ENCODE measurements at places on chromosomes 6 and 20.

DNA sequence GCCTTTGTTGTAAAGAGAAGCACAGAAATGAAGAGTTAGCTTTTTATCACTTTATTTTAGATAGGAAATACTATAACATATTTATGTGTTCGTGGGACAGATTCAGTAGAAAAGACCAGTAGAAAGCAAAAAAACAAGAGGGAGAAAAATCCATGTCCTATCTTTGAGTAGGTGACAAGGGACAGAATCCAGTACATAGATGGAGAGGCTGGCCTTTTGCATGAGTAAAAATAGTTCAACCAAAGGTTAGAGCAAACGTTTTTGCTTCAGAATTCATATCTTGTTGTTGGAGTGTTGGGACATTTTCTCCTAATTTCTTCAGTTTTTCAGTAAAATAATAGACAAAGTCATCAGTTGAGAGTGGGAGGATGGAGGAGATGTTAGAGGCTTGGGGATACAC, 19.6 kb upstream of the FAM83B start:
- no peak for DNase-seq

GRCh38 chr20:47723322-47723721, 62.0 kb downstream of the SULF2 start:
- DNase-seq, result no peak

DNA sequence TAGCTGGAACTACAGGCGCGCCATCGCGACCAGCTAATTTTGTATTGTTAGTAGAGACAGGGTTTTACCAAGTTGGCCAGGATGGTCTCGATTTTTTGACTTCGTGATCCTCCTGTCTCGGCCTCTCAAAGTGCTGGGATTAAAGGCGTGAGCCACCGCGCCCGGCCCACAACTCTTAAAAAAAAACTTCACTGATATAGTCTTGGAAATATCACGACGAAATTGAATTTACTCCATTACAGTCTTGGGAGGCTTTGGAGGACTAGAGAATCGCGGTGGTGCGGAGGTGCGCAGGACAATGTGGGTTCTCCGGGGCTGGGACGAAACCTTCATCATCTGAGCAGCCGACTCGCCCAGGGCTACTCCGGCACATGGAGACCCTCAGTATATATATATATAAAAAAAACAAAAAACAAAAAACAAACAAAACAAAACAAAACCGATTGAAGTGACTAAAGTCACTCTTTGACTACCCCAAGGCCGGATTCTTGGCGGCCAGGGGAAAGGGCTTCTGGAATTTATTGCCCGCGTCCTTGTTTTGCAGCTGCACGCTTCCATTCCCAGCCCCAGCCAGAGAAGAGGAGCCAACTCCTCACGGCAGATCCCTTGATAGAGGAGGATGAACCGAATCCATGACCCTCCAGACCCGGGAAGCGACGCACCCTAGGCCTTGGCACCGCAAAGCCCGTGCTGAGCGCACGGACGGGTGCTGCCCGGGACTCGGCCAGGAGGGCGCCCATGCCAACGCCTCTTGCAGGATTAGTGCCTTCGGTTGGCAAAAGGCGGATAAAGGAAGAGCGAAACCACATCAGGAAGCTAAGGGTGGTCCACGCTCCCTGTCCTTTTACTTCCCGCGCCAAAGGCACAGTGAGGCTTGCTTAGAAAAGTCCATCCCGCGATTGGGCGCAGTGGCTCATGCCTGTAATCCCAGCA, 1.7 kb upstream of the GCM2 start:
- no peak for DNase-seq

- DNase-seq, result no peak
Measured at GRCh38 chr6:26383624-26384417, 913 bp downstream of the BTN2A2 start.

DNA sequence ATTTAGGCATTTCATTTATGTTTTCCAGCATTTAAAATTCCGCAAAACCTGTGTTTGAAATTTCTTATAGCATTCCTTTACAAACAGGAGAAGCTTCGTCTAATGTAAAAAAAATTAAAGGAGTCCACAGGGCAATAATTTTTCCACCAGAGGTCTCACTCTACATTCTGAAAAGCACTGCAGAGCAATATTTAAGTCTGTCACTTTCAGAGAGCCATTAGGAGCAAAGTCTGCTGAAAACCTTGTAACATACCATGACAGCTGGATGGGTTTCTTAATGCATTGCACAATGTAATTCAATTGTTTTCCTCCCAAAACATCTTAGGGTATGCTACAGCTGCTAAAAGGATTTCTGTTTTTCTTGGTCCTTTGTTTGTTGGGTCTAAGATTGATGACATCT, 18.0 kb downstream of the BAG2 start:
- DNase-seq, result no peak

DNA sequence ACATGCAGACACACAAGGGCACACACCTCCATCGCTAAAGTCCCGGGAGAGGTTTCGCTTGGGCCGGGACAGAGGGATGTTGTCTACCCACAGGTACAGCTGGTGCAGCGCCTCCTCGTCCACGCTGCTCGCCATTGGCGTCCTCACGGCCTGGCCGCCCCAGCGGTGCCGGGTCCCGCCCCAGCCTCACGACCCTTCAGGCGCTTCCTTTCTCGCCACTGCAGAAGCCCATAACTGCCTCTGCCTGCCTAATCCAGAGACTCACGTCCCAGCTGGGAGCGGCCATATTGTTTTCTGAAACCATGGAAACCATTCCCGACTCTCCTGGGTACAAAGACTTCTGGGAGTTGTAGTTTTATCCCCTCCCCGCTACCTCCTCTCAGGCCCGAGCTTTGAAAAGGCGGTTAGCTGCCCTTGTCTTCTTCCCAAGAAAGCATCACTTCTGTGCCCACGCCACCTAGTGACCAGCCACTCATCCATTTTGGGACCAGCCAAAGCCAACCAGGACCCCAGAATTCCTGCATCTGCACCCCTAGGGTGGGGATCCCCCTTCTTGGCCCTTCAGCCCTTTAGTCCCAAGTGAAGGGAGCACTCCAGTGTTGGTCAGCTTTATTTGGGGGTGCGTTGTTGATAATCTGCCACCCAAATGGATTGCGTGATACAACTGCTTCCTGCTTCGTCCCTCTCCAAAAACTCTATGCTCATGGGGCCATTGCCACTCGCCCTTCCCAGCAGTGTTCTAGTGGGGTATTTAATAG, at the start of gene SPEF1:
SPEF1 (minus strand) TSS at position 296 of the 758 bp plus-strand sequence; CDS start at position 135, 161 bp downstream.
- no peak for DNase-seq

DNA sequence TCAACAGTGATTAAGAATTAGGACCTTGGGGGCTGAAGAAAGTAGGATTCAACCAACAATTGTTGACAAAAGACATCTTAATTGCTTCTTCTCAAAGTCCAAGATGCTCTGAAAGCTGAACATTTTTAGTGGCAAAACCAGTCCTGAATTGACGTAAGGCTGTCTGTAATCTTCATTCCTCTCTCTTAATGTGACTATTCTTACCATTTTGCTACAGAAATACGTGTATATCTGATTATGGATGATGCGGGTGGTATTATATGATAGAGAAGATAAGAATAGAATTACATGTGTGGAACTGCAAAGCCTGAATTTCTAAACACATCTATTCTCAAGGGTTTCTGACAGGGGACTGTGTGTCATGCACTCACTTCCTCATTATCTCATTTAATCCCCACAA, 130.3 kb upstream of the SASH1 start:
- DNase-seq, result no peak

DNA sequence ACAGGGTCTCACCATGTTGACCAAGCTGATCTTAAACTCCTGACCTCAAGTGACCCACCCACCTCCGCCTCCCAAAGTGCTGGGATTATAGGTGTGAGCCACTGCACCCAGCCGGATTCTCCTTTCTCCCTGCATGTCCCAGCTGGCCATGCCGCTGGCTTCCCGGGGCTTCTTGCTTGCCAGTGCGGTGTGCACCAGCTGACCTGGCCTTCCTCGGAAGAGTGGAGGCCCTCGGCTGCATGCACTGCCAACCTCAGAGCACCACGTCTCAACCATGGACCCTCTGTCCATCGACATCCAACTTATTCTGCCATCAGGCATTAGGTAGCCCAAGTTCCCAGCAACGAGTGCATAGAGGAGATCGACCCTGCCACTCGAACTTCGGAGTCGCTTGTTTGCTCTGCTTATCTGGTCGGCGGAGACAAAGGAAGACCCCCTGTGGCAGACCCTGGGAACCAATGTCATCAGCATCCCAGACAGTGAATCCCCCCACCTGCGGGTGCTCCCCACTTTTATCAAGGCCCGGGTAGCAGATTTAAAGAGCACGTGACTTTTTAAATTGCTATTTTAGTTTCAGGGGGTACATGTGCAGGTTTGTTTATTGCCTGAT, 307.8 kb downstream of the CDH4 start:
- no peak for DNase-seq

DNA sequence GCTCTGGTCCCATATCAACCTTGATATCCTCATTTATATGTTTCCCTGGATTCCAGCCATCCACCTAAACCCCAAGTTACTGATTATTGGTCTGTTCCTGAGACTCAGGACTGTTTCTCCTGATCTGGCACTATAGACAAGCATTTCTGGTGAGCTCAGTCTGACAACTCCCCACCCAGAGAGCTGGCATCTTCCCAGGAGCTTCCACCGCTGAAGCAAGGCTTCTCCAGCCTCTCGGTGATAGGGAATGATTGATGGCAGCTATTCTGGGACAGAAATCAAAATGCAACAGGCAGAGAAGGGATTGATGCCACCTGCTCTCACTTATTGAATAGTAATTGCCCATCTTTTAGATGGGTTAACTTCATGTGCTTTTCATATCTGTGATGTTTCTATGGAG, 169.7 kb upstream of the GGTLC1 start:
- no peak for DNase-seq

DNA sequence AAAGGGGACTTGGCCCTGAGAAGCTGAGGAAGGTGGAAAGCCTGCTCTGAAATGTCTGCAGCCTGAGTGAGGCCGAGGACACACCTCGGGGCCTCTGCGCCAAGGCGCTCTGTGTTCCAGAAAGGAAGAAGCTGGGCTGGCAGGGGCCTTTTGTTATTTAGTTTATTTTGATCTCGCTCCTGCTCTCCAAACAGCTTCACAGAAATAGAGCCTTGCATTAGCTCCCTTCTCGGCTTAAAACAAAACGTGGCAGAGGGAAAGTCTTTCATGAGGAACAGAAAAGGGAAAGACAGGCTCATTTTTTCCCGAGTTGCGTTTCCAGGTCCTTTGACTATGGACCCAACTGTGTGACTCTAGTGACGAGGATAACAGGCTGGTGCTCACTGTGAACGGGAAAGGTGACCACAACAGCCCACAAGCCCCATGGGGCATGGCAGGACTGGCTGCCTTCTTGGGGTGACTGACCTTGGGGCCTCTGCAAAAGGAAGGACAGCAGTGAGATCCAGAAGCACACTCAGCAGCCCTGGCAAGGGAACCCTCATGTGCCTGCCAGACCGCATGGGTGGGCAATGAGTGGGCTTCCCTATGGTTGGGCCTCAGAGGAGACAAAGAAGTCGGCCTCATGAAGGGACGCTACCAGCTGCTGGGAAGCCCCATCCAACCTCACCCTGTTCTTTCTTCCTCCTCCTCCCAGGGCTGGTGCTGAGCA, 18.7 kb downstream of the LEMD2 start:
- DNase-seq, result no peak

GRCh38 chr20:51510936-51511605, 31.4 kb downstream of the NFATC2 start:
- DNase-seq, result no peak

DNA sequence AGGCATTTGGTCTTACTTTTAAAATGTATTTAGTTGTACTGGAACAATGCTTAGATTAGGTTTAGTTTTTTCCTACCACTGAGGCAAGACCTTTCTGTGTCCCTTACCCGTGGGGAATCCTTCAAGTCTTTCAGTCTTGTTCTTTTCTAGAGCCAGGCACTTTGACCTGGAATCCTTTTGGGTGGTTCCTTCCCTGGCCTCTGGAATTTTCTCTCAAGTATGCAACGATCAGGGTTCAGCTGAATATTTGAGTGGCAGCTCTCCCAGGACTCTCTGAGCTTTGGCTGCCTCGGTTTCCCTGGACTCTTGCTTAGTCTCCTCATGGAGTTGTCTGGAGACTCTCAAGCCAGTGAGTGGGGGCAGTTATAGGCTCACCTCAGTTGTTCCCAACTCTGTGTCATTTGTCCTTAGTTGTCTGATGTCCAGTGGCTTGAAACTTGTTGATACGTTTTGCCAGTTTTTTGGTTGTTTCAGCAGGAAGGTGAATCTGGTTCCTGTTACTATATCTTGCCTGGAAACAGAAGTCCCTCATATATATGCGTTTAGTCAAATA, 118.1 kb downstream of the QKI start:
- DNase-seq, result no peak

DNA sequence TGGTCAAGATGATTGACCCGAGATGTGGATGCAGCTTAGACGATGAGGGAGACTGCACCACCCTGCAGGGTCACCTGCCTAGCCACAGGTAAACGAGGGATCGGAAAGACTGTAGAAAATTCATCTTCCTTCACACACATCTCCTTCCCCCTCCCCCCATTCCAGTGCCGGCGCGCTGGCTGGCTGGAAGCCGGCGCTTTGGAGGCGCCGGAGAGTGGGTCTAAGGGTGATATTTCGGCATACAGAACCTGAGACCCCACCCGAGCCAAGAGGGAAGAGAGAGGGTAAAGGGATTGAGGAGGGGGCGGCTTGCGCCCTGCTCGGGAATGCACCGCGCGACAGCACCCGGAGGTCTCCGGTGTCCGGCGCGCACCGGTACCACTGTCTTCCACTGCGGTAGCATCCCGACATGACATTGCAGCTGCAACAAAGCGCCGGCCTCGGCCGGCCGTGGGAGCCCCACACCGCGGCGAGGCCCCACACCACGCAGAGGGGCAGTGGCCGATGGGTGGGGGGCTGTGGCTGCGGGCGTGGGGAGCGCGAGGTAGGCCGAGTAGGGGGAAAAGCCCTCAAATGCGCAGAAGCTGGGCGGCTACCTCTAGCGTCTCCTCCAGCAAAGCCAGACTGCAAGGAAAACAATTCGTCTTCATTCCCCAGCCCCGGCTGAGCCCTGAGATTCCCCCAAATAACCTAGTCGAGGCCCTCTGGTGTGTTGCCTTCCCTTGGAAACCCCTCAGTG, 984 bp downstream of the TNFRSF21 start:
- no peak for DNase-seq

DNA sequence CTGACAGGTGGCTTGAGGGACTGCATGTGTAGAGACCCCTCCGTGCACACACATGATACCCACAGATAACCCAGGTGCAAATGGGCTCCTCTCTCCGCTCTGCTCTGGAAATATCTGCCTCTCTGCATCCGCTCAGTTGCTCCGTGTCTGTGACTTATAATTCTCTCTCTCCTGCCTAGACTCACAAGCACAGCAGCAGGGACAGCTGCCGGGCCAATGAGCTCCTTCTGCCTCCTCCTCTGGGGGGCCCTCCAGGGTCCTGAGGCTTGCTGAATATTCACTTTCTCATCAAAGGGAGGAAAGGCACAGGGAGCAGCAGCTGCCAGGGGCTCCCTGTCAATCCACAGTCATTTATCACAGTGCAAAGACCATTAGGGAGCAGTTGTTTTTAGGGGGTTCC, 24.1 kb downstream of the LRFN2 start:
- no peak for DNase-seq
